ENCODE measurements at places on chromosomes 6 and 20. TPM values are rescaled to one million over a fixed set of nuclear protein-coding genes. Genes with fewer than 3 reads are reported as not detected.

Gene TCF21
- total RNA-seq, result not detected

Gene OR2H1
- total RNA-seq, result not detected

Gene FRMD1
- not detected for total RNA-seq

Gene TTPAL
- total RNA-seq, result 4.5 TPM

Gene CPNE5
- 3.3 TPM for total RNA-seq

Gene TMEM74B
- total RNA-seq, result 1.4 TPM

Gene SNAP25
- total RNA-seq, result 0.73 TPM

Gene LAMA4
- total RNA-seq, result 278 TPM

Gene TFAP2C
- not detected for total RNA-seq

Gene AIG1
- total RNA-seq, result 18.9 TPM

Measured in mammary microvascular endothelial cell (primary cell).